ENCODE measurements at places on chromosomes 6 and 20.

DNA sequence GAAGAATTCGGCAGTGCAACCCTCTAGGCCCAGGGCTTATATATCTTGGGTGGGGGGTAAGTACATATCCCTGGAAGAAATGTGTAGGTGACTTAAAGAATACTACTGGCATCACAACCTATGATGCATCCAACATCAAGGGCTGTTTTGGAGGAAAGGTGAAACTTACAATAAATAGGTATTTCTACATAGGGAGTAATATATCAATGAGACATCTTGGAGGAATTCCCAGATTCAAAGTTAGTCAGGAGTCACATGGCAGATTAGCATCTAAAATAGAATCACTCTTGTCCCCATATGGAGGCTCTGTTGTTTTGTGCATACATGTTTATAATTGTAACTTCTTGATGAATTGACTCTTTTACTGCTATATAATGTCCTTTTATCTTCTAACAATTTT, 375.5 kb downstream of the PAX1 start:
- DNase-seq, result no peak

GRCh38 chr6:111703723-111704122, 98.0 kb upstream of the TRAF3IP2 start:
- DNase-seq, result no peak

DNA sequence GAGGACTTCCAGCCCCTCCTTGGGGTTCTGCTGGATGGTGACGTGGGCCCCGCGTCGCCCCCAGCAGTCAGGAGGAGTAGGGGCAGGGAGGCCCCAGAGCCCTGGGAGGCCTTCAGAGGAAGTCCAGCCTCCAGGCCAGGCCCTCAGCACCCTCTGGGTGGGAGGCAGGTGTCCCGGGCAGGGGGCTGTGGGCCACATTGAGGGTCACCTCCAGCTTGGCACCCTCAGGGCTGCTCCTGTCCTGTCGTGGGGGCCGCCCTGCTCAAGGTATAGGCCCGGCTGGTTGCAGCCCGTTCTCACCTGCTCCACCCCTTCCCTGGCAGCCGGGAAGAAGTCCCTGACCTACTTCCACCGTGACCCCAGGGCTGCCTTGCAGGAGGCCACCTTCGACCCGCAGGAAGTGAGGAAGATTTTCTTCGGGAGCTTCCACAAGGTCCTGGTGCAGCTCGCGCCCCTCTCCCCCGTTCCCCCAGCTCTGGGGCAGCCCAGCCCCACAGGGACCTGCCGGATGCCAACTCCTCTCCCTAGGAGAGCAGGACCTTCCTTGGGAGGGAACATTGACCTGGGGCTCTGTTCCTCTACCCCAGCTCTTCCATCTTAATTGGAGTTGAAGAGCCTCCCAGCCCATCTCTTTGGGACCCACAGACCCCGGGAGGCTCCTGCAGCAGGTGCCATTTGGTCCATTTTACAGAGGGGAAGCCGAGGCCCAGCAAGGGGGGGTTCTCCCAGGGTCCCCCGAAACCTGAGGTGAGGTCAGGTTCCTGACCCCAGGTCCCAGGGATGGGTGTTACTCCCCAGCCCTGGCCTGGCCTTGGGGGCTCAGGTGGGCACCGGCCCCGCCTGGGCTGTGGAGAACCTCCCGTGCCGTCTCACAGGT, 26.4 kb downstream of the COL20A1 start:
- no peak for DNase-seq

- DNase-seq, result no peak
These were observed 1370.3 kb upstream of the CITED2 start for GRCh38 chr6:140744659-140745320.

DNA sequence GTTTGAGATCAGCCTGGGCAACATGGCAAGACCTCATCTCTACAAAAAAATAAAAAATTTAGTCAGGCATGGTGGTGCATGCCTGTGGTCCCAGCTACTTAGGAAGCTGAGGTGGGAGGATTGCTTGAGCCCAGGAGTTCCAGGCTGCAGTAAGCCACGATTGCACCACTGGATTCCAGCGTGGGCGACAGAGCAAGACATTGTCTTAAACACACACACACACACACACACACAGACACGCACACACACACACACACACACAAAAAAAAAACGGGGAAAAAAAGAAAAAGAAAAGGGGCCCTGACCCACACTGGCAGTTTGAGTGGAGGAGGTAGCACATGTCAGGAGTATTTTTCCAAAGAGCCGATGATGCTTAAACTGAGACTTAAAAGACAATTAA, 122.2 kb downstream of the AFG1L start:
- no peak for DNase-seq

DNA sequence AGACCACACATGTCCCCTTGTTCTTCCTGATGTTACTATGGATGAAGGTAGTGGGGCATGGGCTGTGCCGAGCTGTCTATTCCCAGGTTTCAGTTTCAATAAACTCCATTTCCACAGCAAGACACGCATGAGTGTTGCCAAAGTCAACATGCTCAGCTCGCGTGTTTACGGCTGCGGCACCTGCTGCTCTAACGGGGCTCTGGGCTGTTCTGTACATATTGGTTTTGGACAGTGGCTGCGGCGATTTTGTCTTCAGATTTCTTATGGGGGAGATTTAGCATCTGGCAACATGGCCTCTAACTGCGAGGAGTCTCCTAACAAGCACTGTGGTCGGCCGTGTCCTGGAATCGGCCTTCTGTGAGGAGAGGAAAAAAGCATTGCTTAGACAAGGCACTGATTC, 58.6 kb downstream of the TMEM242 start:
- DNase-seq, result no peak
